ENCODE measurements at places on chromosomes 3 and 15. TPM values are rescaled to one million over a fixed set of nuclear protein-coding genes. Genes with fewer than 3 reads are reported as not detected.

PTPRG gene
- total RNA-seq: 3.9 TPM

SERPINI2 gene
- 0.19 TPM for total RNA-seq

SPSB4 gene
- total RNA-seq: 0.47 TPM

- DNase-seq: no peak
Measured at GRCh38 chr3:180180795-180181194, 144.1 kb upstream of the PEX5L start.

GRCh38 chr3:27174530-27174929 lies 194.7 kb downstream of the NEK10 start:
- DNase-seq: no peak

DNA sequence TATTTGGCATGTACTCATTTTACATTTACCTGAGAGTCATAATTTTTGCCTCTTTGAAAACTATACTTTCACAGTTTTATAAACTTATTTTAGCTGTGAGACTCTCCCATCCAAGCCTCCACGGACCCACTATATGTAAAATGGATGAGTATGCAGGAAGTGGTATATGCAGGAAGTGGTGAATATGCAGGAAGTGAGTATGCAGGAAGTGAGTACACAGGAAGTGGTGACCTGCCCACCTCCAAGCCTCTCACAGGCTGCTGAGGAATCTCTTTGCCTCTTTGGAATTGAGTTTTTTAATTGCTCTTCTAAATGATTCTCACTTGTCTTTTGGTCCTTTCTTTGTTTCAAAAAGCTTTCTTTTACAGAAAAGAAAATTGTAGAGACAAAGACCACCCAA lies 85.2 kb downstream of the KBTBD8 start:
- no peak for DNase-seq

GRCh38 chr3:130515755-130516154 lies 1.2 kb upstream of the COL6A6 start:
- DNase-seq: no peak

DNA sequence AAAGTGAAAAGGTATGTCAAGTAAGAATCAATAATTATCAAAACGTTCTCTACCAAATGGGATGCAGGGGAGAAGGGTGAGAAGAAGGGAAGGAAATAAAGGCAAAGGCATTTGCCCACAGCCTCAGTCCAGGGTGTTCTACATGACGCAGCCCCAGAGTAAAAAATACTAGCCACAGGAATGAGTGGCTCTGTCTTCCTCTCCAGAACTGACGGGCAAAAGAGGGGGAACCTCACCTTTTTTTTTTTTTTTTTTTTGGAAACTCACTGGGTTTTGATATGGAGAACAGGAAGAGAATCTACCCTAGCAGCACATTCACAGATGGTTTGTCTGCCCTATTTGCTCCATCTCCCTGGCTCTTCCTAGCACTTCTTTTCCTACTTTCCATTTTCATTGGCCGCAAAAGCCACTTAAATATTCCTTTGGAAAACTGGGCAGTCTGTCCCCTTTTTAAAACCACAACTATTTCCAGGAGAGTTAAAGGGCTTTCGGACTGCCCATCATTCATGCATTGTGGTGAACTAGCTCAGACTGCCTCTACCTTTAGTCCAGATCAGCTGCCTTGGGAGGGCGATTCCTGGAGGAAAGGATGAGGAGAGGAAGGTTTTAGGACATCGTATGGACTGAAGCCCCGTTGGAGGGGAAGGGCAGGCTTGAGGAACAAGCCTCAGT lies 28.2 kb downstream of the B3GNT5 start:
- no peak for DNase-seq

DNA sequence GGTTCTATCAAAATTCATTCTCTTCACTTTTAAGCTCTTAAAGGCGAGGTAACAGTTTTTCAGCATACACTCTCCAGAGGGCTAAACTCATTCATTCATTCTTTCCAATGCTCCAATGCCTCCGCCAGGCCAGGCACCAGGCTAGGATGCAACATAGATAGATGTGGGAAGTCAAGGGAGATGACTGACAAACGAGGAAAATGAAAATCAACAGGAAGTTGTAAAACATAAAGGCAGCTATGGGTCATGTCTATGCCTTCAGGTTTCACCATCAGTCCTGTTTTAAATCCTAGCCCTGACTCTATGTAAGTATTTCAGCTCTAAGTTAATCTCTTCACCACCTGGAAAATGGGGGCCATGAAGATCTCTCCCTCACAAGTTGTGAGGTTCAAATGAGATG lies 797.9 kb downstream of the FHIT start:
- DNase-seq: no peak

- no peak for DNase-seq
Measured at GRCh38 chr3:158859362-158859761, 57.5 kb downstream of the MFSD1 start.

DNA sequence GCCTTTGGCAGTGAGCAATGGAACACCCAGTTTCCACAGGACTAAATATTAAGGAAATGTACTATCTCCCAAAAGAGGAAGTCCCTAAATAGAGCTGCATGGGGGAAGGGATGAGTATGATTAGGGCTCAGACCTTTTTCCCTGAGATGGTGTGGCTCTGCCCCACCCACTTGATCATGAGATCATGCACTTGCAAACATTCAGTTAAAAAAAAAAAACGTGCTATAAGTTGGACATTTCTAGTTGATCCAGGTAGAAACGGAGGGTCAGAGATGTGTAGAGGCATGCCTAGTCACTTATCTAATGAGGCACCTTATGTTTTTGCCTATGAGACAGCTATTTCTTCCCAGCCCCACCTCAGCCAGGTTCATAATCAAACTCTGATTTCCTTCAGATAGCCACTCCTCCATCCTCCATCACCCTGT lies 24.5 kb upstream of the SSR3 start:
- no peak for DNase-seq

DNA sequence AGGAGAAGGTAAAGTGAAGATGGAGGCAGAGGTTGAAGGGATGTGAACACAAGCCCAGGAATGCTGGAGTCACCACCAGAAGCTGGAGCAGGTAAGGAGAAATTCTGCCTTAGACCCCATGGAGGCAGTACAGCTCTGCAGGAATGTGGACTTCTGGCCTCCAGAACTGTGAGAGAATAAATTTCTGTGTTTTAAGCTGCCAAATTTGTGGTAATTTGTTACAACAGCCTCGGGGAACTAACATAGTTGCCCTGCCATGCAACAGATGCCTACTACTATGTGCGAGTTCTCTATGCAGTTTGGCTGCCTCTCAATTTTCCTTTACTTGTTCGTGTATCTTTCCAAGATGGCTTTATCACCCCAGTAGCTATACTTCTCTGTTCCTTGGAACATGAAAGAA lies 394.1 kb downstream of the TUSC7 start:
- DNase-seq: no peak

DNA sequence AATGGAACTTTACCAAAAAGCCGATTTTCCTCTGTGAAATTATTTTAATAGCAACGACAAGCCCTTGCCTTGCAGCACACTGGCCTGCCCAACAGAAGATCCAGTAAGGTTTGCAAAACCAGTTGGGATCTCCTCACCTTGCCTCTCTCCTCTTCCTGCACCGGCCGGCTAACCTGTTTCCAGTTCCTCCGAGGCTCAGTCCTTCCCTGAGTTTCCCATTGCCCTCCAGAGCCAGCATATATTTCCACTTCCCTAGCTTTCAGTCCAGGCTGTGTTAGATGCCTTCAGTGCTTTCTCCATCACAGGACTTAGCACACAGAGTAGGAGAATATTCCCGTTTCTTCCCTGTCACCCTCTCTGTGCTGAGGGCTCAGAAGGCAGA lies 60.3 kb downstream of the NOX5 start:
- DNase-seq: no peak

GRCh38 chr3:185066251-185066650 lies 86.6 kb downstream of the C3orf70 start:
- DNase-seq: no peak

GRCh38 chr3:52136513-52136912 lies 17.7 kb downstream of the POC1A start:
- DNase-seq: no peak

- DNase-seq: no peak
Measured at GRCh38 chr3:180048103-180048502, 11.4 kb upstream of the PEX5L start.

DNA sequence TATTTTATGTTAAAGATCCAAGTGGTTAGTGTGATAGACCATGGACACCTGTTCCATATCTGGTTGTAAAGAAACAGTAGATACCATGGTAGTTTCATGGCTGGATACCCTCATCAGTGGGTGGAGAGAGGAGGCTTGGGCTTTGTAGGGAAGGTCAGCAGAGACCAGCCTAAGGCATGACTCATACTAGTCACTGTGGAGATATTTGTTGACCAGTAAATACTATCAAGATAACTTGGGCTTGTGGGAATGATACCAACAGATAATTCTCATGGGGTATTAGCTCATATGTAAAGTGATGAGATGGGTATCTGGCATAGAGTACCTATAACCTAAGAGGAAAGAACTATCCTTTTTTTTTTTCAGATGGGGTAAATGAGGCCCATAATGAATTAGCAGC lies 354.5 kb downstream of the CACNA2D3 start:
- DNase-seq: no peak
